AG08395 (cell line): ENCODE measurements at places on chromosomes 5 and 9.
A peak's percentile ranks its signal among the peaks of the same experiment; 100 is the strongest.

GRCh38 chr5:176406436-176407052 lies 9.8 kb downstream of the CLTB start:
- no peak for DNase-seq

DNA sequence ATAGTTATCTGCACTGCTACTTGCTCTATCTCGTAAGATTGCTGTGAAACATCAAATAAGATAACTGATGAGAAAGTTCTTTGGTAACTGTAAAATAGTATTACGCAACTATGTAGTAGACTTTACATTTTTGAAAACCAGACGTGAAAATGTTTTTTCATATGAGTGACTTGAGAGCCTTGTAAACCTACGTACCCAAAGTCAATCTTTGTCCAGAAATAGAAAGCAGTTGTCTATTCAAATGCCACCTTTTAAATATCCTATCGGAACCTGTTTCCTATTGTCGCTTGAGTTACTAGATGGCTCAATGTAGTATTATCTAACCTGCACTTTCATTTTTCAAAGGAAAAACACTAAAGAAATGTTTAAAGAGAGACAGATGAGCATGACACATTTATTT lies 1.6 kb downstream of the FNIP1 start:
- DNase-seq = no peak

GRCh38 chr9:22446950-22447617 lies 460 bp downstream of the DMRTA1 start:
- peak; percentile 29 for DNase-seq

GRCh38 chr9:120895951-120896350 lies 19.0 kb upstream of the PHF19 start:
- DNase-seq = no peak

DNA sequence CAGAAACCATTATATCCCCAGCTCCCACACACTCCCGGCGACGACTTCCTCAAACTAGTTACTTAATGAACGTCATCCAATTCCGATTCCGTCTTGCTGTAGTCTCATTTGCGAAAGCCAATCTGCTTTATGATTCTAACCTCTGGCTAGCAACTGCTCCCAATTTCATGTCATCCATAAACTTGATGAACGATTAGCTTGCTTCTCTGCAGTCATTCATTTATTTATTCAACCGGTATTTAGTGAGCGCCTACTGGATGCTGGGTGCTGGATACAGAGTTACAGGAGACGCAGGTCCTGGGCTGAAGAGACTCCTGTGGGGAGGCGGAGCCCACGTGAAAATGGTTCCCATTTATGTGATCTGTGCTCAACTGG lies 46.2 kb downstream of the TSPAN17 start:
- no peak for DNase-seq

DNA sequence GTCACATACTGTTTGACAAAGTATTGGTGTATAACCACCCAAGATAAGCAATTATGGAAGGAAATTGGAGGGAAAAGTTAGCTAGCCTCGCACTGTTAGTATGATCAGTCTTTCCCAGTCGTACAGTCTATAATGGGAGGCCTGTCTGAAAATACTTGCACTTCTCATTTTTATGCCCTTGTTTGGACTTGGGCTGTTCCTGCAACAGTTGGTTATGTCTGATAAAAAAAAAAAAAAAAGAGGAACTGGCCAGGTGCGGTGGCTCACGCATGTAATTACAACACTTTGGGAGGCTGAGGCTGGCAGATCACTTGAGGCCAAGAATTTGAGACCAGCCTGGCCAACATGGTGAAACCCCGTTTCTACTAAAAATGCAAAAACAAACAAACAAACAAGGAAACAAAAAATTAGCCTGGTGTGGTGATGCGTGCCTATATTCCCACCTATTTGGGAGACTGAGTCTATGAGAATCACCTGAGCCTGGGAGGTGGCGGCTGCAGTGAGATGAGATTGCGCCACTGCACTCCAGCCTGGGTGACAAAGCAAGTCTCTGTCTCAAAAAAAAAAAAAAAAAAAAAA lies 58.3 kb upstream of the ANKRD33B start:
- no peak for DNase-seq

DNA sequence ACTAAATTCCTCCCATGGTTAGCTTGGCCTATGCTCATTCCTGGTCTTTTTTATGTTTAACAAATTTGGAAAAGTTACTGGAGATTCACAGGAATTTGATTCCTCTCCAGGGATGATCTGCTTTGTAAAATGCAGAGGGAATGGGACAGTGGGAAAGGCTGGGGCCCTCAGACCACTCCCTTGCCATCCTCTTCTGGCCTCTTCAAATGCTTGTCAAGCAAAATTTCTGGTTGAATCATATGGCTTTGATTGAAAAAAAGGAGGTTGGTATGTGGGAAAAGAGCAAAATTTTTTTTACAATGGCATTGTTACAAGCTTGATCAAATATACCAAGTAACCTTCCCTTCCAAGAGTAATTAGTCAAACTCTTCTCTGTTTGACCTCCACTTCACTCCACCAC lies 225.1 kb downstream of the PIK3R1 start:
- no peak for DNase-seq

DNA sequence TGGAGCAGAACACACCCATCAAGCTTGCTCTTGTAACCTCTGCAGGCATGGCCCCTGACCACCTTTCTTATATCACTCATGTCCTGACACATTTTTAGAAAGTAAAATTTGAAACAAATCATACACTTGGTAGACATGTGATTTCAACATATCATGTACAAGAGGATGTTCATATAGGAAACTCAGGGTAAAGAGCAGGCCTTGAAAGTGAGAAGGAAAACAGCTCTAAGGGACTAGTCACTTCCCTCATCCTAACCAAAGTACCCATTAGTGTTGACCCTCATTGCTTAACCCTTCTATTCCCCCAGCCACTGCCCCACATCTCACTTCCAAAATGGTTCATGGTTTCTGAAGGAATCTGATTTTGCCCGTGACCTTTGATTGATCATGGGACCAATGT lies 492.4 kb upstream of the KLF4 start:
- no peak for DNase-seq

DNA sequence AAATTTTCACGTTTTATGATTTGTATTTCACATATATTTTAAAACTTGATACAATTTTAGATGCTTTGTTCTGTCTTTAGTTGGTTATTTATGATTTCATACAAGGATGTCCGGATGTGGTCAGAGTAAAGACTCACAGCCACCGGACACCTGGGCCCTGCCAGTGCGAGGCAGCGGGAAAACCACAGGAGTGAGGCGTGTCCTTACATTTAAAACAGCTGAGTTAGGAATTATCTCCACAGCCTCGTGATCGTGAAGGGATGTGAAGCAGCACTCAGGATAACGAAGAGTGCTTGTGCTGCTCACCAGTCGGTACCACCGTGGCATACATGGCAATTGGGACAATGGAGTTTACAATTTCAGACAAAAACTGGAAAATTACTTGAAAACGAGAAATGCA lies 14.0 kb downstream of the SNX18 start:
- no peak for DNase-seq

DNA sequence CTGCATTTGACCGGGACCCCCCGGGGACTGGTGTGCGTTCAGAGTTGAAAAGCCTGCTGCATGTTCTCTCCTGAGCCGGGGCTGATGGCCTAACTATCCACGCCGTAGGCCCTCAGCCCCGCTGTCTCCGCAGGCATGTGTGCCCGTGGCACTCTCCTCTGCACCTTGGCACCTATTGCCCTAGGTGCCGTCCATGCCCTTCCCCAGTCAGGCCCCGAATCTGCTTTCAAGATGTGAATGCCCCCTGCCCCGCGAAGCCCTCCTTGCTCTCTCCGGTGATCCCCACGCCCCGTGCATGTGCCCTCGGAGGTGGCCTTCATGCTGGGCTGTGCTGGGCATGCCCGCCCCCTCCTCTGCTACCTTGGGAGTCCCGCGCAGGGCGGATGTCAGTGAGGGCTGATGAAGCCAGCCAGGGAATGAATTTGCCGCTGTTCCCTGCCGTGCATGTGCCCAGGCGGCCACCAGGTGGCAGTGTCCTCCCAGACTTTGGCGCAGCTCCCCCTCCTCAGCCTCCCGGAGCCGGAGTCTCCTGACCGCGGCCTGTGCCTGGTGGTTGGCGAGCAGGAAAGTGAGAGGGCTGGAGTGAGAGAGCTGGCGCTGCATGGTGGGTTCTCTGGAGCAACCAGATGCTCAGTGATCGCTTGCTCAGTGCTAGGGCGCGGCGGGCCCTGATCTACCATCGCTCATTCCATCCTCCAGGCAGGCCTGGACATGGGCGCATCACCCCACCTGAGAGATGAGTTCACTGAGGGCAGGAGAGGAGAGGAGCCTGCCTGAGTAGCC lies 112.9 kb upstream of the LMX1B start:
- DNase-seq = peak; percentile 79

DNA sequence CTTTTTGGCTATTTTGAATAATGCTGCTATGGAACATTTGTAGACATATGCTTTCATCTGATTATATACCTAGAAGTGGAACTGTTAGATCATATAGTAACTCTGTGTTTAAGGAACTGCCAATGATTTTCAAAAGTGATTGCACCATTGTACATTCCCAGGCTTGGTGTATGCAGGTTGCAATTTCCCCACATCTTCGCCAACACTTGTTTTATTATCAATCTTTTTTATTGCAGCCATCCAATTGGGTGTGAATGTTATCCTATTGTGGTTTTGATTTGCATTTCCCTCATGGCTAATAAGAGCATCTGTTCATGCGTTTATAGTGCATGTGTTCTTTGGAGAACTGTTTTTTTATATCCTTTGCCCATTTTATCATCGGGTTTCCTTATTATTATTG lies 81.3 kb downstream of the PLAC8L1 start:
- no peak for DNase-seq

DNA sequence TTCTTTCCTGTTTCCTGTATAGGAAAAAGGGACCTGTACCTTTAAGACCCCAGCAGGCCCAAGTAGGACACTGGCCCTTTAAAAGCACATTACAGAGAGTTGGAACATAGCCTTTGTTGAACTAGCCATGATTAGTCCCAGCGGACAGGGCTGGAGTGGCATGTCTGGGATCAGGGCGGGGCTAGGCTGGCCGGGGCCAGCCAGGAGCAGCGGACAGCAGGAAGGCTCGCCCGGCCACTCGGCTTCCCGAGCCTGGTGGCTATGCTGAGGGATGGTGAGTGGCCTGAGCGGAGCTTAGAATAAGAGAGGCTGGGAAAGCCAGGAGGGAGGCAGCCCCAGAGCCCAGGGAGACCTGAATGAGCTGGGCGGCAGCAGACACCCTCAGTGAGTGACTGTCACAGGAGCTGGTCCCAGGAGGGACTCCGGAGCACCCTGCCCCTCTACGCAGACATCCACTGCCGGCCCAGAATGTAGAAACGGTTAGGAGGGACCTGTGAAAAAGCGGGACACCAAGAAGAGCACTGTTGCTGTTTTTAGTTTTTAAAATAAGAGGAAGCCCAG lies 92.1 kb downstream of the DAB2IP start:
- peak; percentile 94 for DNase-seq

DNA sequence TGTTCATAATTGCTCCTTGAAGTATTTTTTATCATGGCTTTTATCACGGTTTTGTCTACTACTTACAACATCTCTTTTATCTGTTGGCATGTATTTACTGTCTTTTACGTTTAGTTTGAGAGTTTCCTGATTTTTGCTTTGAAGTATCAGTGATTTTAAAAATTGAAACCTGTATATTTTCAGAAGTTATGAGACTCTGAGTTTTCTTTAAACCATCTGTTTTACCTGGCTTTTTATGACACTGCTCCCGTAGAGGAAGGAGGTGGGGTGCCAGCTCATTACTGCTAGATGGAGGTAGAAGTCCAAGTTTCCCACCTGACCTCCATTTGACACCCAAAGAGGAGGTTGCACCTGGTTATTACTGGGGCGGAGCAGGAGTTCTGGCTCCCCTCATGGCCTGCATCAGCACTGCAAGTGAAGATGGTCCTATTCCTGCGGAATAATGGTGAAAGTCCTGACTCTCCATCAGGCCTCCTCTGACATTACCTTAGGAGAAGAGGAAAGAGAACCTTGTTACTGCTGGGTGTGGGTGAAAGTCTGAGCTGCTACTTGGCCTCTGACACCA lies 10.0 kb upstream of the ZNF131 start:
- DNase-seq = no peak

GRCh38 chr5:76675364-76675763 lies 40.6 kb upstream of the F2R start:
- no peak for DNase-seq

- peak; percentile 83 for DNase-seq
These were observed 851 bp downstream of the NACC2 start for GRCh38 chr9:136093995-136094881.

DNA sequence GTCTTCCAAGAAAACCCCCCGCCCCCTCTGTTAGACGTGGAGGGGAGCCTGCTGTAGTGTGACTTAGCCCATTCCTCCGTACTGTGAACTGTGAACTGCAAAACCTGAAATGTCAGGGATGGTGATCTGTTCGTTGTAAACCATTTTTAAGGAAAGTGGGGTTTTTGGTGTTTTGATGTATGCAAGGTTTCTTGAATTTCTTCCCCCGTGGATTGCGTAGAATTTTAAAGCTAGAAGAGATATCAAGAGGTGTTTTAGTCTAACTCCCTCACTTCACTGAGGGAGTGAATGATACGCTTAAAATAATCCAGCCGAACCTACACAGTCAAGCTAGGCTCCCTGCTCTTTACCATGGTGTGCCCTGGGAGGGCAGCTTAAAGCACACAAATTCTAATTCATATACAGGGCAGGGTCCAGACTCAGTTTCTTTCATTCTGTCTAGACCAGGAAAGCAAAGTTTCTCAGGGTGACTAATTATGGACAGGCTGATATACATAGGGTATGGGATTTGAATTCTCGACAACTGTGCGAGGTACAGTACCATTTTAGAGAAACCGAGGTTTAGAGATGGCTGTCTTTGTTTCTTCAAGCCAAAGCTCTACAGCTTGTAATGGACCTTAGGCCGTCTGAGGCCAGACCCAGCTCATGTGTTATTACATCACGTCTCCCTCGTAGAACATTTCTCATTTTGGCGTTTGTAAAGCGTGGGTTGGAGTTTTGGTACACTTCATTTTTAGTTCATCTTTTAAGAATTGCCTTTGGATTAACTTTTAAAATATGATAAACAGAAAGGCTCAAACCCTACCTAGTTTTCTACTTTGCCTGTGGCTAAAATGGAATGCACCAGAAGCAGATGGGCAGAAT lies 2.7 kb downstream of the PTGER4 start:
- DNase-seq = no peak
